Mesenteric fat pad (tissue), 1 donor: ENCODE measurements at places on chromosomes 1 and 21. TPM values are rescaled to one million over a fixed set of nuclear protein-coding genes. Genes with fewer than 3 reads are reported as not detected.

GRCh38 chr1:205510308-205510950 is 6.0 kb downstream of the CDK18 start:
- no peak for DNase-seq

DNA sequence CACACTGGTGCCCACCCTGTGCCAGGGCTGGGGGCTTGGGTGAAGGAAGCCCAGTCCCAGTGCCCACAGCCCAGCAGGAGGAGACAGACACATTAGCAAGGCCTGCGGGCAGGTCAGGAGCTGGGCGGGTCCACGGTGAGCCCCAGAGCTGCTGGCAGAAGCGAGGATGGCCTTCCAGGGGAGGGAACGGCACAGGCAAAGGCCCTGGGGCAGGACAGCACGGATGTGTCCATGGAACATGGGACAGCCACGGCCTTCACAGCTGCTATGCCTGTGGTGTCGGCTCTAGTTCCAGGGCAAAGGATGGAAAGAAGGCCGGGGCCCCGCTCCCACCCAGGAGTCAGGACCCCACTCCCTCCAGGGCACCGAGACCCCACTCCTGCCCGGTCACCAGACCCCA is 165.0 kb upstream of the ARHGEF16 start:
- DNase-seq = no peak

DNA sequence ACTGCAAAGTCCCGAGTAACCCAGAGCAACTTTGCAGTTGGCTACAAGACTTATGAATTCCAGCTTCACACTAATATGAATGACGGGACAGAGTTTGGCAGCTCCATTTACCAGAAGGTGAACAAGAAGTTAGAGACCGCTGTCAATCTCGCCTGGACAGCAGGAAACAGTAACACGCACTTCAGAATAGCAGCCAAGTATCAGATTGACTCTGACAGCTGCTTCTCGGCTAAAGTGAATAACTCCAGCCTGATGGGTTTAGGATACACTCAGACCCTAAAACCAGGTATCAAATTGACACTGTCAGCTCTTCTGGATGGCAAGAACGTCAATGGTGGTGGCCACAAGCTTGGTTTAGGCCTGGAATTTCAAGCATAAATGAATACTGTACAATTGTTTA is 66.8 kb downstream of the ACBD6 start:
- no peak for DNase-seq

GRCh38 chr1:80250573-80251168 is 1244.1 kb upstream of the ADGRL4 start:
- no peak for DNase-seq

DNA sequence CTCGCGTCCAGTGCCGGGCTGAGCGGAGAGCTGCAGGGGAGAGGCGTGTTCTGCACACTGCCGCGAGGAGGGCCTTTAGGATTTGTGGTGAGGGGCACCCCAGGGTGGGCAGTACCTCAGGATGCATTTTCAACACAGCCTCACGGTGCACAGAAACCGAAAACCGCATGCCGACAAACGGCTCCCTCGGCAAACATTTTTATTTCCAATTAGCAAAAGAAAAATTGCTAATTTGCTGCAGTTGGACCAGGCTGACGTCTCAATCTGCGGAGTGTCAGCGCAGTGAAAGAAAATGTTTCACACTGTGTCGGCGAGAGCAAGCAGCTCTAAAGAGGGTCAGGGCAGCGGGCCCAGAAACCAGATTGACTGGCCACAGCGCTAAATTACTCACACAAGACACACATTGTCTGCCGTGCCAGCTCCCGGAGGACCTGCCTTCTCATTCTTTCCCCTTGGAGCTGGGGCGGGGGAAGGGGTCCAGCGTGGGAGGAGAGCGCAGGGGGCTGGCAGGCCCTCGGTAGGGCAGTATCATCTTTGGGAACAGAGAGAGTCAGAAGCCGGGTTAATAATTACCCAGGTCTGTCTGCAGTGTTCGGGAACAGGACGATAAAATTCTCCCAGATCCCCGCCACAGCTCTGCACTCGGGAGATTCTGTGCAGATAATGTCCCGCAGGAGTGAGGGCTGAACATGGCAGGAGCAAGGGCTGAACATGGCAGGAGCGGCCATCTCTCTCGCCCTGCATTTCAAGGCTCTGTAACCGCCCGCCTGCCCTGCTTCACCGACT is 150.2 kb downstream of the PRDM16 start:
- DNase-seq = no peak

PROX1 gene
- total RNA-seq = 4.1 TPM

HSF2BP gene
- total RNA-seq = 0.26 TPM
